ENCODE measurements at places on chromosomes 4 and X.

DNA sequence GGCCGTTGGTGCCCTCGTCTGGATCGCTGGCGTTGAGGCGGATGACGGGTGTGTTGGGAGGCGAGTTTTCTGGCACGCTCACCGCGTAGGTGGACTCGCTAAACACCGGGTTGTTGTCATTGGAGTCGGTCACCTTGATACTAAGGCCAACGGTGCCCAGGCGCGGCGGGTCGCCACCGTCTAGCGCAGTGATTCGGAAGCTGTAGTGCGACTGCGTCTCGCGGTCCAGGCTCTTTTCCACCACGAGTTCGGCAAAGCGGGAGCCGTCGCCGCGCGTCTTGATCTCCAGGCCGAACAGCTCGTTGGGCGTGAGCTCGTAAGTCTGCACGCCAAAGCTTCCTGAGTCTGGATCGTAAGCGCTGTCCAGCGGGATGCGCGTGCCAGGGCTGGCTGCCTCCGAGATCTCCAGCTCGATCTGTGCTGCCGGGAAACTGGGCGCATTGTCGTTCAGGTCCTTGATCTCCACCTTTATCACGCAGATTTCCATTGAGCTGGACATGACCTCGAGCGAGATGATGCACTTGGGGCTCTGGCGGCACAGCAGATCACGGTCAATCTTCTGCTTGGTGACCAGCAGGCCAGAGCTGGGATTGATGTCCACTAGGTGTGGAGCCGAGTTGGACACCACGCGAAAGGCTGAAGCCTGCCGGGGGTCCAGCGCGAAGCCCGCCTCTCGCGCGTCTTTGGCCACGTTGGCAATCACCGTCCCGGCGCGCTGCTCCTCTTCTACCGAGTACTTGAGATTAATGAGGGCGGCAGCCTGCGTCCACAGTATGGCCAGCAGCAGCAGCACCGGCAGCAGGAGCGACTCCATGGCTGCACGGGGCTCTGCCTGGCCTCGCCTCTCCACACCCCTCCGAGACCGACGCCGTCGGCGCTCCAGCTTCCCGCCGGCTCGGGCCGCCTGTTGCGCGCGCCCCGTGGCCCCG is 2.0 kb downstream of the PCDH19 start:
- DNase-seq = peak; percentile 20

- no peak for DNase-seq
Observed at GRCh38 chr4:87310691-87311335, 11.9 kb downstream of the HSD17B13 start.

DNA sequence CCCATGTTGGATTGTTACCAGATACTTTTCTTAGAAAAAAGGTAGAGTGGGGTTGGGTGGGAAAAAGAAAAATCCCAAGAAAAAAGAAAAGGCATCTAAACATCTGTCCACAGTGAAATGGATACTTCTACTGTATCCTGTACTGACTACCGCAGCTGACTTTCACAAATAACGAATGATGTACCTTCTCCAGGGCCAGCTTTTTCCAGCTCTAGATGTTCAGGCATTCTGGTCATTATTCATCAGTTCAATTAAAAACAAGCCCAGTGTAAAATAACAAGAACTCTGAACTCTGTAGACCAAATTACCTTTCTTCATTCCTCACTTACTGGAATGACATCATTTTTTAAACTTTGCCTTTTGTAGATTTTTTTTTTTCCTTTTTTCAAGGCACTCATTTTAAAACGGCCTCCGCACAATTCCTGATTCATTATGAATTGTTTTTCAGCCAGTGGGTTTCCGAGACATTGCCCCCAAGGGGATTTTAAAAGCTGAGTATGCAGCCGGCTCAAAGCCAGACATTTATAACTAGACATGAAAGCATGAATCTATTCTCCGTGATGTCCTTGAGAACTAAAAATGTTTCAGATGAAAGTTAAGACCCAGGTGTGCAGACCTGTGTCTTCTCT is 113.5 kb downstream of the PRKX start:
- no peak for DNase-seq

DNA sequence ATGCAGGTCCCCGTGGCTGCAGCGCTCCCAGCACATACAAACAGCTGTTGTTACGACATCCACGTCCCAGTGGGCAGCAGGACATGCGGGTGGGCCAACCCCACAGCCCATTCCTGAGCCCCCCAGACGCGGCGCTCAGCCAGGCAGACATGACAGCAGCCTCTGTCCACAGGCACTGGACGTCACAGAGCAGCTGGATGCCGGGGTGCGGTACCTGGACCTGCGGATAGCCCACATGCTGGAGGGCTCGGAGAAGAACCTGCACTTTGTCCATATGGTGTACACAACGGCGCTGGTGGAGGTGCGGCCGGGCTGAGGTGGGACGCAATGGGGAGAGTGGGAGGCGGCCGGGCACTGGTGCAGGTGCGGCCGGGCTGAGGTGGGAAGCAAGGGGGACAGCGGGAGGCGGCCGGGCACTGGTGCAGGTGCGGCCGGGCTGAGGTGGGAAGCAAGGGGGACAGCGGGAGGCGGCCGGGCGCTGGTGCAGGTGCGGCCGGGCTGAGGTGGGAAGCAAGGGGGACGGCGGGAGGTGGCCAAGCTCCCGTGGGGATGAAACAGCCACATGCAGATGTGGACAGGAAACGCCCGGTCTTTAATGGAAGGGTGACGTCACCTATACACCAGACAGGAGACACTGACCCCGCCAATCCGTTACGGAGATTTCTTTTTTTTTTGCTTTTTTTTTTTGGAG is 9.4 kb downstream of the PLCXD1 start:
- peak; percentile 21 for DNase-seq

DNA sequence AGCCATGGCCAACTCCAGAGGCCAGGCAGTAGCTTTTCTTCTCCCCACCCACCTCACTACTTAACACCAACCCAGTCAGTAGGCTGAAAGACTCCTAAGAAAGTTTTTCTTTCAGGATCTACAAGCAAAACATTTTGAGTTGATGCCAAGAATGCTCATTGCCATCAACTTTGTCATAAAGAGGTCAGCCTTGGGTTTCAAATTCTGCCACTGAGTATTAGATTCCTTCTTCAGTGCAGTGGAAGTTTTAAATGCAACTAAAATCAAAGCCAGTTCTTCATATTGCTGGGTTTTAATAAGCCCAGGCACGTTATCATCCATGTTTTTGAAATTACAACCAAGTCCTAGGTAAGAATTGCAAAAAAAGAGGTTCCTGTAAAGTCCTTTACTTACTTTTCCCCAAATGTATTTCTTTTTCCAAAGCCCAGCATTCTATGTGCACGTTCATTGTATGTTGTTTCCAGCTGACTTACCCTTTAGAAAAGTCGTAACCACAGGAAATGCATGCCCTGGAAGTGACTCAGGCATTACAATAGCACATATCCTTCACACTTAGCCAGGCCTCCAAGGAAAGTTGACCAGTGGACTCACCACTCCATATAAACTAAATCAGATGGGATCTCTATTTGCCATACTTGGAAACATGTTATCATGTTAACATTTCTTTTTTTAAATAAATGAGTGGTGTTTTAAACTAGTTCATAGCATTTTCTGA is 229.9 kb downstream of the SOX3 start:
- DNase-seq = peak; percentile 12

DNA sequence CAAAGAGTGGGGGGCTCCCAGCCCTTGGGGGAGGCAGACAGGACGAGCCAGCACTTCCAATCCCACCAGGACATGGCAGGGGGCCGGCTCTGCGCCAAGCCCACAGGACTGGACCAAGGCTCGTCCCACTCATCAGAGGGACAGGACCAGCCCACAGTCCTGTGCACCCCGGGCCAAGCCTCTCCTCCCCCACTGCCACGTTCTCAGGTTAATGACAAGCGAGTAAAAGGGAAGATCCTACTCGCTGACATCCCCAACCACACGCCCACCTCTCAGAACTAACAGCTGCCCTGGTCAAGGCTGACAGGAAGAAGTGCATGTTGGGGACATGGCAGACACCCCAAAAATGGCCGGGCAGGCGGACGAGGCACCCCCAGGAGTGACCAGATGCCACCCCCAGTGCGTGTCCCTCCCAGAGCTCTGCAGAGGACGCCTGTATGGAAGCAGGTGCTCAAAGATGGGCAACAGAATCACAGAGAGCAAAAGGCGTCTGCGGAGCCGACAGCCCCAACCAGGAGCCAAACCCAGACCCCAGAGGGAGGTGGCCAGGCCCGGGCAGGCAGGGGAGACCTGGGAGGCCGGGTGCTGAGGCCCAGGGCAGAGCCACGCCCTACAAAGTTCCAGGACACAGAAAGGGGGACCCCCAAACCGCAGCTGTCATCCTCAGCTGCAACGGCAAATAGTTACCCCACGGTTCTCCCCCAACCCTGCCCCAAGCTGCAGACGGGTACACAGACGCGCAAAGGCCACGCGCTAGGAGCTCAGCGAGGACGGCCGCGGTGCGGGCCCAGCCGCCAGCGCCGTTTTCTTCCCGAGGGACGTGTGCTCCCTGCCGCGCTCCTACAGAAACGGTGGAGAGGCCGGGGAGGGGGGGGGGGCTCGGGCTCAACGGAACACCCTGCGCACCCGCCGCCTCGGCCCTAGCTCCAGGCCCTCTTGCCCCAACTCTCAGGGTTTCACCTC is 1.7 kb downstream of the CTBP1 start:
- peak; percentile 82 for DNase-seq

GRCh38 chrX:153565996-153566580 is 32.9 kb downstream of the CCNQ start:
- DNase-seq = peak; percentile 80

DNA sequence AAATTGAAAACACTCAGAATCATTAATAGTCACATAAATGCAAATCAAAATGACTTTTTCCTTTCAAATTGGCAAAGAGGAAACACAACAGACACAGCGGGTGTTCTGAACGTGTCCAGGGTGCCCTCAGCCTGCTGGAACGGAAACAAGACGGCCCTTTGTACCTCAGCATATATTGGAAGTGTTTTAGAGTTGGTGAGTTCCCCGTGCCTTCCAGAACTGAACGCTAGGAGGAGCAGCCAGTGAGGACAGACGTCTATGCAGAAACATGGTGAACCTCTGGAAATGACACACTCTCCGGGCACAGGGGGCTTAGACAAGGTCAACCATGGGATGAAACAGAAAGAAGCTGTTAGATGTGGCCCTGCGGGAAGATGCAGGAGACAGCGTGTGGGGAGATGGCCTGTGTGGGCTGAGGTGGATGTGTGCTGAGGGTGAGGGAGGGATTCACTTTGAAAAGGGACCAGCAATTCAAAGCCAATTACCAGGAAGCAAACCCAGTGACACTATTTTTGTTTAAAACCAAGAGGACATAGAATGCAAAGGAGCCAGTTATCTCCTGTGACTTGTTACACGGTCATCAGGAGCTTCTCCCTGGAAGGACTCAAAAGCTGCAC is 40.4 kb downstream of the RNF212 start:
- DNase-seq = peak; percentile 86

GRCh38 chrX:15747626-15748173 is 9.6 kb downstream of the CA5B start:
- DNase-seq = no peak

- no peak for DNase-seq
Observed at GRCh38 chr4:120730777-120731320, 191.7 kb downstream of the PRDM5 start.

GRCh38 chrX:69991685-69992084 is 58.1 kb downstream of the AWAT2 start:
- peak; percentile 9 for DNase-seq

DNA sequence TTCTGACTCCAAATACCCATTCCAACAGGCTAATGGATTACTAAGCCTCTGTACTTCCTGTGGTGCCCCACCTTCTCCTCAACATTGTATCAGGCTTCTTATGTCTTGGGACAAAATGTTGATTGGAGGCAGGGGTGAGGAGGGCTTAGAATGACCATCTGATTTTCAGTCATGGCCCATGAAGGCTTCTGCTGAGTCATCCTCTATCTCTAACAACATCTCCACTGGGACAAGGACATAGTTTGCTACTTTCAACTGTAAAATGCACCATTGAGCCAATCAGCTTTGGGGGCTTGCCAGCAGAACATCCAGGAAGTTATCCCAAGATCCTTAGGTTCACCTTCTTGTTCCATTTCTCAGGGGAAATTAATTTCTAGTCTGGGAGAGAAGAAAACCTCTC is 29.5 kb downstream of the MAGEB17 start:
- no peak for DNase-seq

DNA sequence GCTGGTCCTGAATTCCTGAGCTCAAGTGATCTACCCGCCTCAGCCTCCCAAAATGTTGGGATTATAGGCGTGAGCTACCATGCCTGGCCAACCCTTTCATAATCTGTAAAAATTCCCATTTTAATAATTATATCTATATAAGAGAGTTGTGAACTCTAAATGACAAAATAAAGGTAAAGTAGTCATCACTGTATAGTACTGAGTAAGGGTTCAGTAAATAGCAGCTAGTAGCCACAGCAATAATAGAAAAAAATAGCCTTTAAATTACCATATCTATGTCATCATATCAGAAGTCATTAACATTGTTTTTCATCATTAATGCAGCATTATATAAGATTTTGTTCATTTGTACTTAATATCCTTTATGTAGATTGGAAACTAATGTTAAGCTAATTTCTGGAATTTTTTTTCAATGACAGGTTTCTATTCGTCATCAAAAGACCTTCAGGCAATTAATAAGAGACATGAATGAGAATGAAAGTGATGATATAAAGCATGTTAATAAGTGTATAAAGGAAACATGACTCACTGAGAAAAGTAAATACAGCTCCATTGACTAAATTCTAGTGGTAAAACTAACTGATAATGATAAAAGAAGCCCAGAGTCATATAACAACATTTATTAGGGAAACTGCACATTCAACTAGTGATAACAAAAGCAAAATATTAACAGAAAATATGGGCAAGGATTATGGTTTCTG is 85.9 kb upstream of the UGT8 start:
- no peak for DNase-seq

DNA sequence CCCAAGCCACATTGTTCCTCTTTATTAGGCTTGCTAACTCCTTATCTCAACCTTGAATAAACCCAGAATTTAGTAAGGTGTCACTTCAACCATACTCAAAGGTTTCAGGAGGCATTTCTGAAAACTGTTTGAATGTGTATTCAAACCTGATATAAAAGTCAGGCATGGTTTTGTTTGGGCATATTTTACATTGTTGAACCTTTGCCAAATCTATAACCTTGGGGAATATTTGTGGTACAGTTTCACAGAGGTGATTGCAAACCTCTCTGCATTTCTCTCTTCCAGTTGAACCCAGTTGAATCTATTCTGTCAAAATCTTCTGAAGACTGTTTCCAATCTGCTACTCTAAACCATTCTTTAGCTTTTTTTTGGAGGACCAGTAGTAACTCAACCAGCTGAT is 409.0 kb downstream of the TECRL start:
- DNase-seq = no peak

DNA sequence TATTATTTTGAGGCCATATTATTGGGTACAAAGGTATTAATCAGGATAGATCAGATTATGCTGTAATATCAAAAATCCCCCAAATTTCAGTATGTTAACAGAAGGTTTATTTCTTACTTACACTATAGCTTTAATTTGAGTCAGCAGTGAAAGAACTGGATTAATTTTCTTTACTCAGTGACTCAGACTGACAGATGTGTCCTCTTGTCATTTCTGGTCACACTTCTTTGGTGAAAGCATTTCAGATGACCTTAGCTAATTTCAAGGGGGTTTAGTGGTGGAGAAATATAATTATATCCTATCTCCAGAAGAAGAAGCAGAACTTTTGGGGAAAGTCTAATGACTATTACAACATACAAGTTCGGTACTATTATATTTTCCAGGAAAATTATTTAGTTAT is 12.4 kb downstream of the DDIT4L start:
- no peak for DNase-seq

Data from H7 (cell line).